HEK293T (cell line): ENCODE measurements at places on chromosomes 7 and 10.

GRCh38 chr7:17166824-17167379, 131.6 kb upstream of the AHR start:
- DNase-seq = no peak

- no peak for DNase-seq
These were observed 51.1 kb upstream of the PODXL start for GRCh38 chr7:131607291-131608115.

- DNase-seq = no peak
These were observed 10.1 kb upstream of the C7orf33 start for GRCh38 chr7:148580446-148580845.

GRCh38 chr7:45624392-45624760, 50.2 kb downstream of the ADCY1 start:
- DNase-seq = no peak
